Fibroblast of mammary gland (primary cell): ENCODE measurements at places on chromosomes 11 and 22.
A peak's percentile ranks its signal among the peaks of the same experiment; 100 is the strongest.

DNA sequence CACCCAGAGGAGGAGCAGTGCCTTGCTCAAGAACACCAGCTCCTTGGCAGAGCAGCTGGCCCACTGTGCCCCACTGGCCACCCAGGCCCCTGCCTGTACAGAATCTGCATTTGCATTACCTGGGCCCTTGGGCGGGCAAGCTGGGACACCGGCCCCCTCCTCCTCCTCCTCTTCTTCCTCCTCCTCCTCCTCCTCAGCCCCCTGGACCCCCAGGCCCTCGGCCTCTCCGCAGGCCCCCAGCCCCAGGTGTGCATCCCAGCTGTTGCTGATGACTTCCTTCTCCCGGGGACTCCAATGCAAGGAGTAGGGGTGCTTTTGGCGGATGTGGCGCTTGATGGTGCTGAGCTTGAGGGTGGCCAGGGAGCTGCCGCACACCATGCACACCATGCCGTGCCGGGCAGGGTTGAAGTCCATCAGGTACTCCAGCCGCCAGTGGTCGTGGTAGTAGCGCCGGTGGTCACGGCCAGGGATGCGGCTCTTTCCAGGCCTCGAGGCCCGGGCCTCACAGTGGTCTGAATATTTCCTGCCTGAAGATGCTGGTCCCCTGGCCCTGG, 2.8 kb downstream of the ZFTA start:
- no peak for DNase-seq

DNA sequence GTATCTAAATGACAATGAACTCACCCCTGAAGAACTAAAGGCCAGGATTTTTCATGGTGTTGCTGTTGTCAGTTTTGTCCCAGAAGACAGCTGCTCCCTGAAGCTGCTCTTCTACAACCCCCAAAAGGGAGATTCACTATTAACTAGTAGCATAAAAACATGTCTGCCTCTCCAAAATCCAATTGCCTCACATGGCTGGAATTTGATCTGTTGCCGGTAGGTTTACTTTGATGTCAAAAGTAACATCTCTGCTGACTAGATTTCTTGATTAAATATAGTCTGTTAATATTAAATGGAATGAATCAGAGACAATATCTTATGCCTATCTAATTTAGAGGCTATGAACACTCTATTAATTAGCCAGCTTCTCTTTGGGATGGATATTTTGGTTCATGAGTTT, 425.4 kb downstream of the ETS1 start:
- DNase-seq = no peak

- DNase-seq = no peak
Measured at GRCh38 chr11:1935156-1936071, 11.7 kb upstream of the MRPL23 start.

GRCh38 chr22:27800250-27801201, 1.0 kb downstream of the MN1 start:
- no peak for DNase-seq

DNA sequence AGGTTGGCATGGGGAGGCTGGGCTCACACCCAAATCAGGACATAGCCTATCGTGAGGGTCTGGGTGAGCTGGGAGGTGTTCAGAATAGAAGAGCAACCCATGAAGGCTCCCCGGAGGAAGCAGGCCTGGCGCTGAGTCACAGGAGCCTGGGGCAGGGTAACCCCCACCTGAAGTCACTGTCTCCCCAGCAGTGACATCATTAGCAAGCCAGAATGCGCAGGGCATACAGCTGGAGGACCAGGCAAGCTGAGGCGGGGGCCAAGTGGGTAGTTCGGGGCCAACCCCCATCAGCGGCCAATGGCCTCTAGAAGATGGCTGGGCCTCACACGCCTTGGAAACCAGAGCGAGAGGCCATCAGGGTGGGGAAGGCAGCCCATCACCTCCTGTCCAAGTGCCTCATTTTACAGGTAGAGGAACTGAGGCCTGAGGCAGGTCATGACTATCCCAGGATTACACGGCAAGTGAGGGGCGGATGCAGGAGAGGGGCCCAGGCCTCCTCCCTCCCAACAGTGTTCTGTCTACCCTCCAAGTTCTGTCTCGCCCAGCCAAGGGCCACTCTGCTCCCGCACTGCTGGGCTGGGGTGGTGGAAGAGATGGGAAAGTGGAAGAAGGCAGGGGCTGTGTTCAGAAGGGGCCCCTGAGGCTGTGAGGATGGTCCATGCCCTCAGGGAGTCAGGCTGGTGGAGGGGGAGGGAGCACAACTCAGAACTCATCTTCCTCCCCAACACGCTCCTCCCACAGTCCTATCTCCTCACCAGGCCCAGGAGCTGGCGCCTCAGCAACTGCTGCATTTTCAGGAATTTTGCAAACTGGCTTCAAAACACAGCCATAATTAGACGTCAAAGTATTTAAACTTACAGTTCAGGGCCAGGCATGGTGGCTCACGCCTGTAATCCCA, 24.6 kb downstream of the RPL3 start:
- no peak for DNase-seq

DNA sequence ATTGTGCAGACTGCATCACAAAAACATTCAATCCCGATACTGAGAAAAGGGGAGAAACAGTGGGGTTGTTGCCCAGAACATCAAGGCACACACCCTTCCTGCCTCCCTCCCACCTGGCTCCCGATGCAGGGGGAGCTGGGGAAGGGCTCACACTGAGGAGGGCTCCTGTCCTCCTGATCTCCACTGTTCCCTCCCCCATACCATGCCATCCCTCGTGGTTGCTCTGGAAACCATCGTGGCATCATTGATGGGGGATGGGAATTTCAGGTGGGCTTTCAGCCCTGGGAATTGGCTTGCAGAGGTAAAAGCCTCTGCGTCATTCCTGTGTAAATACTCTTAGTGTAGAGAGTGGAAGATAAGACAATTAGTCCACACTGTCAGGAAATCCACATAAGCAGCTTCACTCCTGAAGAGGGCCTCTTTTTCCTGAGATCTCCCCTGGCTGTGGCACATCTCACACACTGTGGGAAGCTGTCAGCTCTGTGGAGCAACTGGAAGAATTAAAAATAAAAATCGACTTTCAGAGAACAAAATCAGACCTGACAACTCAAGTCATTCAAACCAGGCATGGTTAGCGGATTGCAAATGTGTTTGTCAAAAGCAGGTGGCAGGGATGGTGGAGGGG, 176.0 kb downstream of the CHST1 start:
- DNase-seq = no peak

DNA sequence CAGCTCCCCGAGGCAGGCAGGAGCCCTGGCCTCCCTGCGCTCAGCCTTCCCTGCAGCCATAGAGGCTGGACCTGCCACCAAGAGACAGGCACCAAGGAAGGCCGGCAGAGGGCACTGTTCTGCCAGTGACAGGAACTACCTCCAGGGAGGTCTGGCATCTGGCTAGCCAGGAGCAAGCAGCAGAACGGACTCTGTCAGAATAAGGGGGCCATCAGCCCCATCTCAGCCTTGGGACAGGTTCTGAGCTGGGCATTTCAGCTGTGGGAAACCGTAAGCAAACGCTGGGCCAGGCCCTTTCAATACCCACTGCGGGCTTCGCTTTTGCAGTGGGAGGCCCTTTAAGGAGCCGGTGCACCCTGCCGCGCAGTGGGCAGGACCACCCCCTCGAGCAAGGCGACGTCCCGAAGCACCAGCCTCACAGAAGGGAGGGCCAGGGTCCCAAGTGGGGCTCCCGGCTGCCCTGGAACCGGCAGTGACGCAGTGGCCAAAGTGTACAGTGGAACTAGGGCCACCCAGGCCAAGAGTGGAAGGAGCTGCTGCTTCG, 18.2 kb downstream of the IFT27 start:
- peak; percentile 69 for DNase-seq

DNA sequence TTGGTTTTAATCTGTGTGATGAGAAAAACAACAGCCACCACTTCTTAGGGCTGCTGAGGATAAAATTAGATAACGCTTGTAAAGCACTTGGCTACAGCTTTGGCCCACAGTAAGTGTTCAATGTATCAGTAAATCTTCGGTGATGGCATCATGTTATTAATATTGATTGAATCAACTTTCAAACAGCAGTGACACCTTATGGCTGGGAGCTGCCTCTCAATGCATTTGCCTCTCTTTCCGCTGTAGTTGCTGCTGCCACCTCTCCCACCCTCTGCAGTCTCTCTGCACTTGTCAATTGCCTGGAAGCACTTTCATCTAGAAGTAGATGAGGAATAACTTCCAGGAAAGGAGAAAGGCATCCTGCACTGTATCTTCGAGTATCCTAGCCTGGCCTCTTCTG, 491.1 kb downstream of the OPCML start:
- DNase-seq = no peak

DNA sequence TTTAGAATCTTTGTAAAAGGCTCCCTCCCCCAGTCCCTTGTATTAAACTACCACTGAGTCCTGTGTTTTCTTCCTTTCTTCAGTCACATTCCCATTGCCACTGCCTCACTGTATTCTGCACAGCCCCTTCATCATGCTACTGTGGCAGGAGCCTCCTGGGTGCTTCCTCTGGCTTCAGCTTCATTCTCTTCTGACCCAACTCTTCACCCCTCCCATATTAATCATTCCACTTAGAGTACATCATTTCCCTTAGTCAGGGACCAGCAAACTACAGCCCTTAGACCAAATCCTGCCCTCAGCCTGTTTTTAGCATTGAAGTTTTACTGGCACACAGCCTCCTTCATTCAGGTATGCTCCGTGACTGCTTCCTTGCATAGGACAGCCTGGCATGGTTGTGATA, 127.7 kb upstream of the MTNR1B start:
- no peak for DNase-seq
